ENCODE measurements at places on chromosomes 2 and 18. TPM values are rescaled to one million over a fixed set of nuclear protein-coding genes. Genes with fewer than 3 reads are reported as not detected.

GRCh38 chr2:38057651-38058410, 18.1 kb downstream of the CYP1B1 start:
- no peak for DNase-seq

REG1B gene
- not detected for total RNA-seq

ASB18 gene
- not detected for total RNA-seq

DNA sequence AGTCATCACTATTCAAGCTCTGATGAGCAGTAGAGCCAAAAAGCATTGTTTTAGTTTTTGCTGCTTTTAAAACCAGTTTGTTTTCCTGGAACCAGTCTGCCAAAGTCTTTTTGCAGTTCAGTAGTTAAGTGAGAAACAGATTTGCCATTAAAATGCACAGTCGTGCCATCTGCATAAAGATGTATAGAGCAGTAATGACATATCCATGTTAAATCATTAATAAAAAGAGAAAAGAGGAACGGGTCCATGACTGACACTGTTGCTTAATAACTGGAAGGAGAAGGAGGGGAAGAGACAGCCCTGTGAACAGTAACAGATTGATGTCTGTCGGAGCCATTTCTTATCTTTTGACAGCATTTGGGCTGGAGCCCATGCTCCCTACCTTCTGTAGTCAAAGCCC, 704.6 kb downstream of the SATB2 start:
- no peak for DNase-seq

DNA sequence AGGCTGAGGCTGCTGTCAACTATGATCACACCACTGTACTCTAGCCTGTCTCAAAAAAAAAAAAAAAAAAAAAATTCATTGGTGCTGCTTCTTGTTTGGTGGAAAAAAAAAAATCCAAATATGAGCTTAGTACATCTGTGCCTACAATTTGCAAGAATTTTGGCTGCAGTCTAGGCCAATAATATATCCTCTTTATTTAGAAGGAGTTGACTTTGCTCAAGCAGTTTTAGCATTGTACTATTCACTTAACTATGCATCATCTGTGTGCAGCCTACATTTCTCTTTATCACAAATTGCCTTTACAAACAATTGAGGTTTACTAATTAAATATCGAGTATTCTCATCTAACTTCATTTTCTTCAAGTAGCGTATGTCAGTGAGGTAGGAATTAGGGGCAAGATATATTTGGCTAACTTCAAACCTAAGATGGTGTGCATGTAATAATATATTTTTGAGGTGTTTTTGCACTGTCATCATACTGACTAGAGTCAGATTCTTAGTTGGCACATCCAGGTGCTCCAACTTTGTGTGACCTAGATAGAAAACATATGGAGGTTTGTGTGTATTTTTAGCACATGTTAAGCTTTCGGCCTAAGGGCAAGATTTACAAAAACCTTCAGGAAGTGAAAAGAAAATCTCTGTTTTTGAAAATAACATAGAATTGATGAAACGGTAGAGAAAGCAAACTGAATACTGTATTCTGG, 51.8 kb downstream of the PMS1 start:
- DNase-seq = no peak

- no peak for DNase-seq
These were observed 404.9 kb downstream of the TMEM182 start for GRCh38 chr2:103166456-103167324.

- DNase-seq = no peak
These were observed 17.3 kb upstream of the MALT1 start for GRCh38 chr18:58653814-58654509.

PKDCC gene
- total RNA-seq = not detected

TMSB10 gene
- total RNA-seq = 884 TPM

GRCh38 chr2:36214691-36215090, 140.9 kb upstream of the CRIM1 start:
- DNase-seq = no peak

VWA3B gene
- total RNA-seq = 0.21 TPM

ADRA2B gene
- 1.7 TPM for total RNA-seq

- DNase-seq = no peak
These were observed 22.3 kb upstream of the MYO1B start for GRCh38 chr2:191222952-191223351.

ATG9A gene
- total RNA-seq = 48.5 TPM
